A549 treated with dexamethasone at 1 μM for 4 hours (cell line): ENCODE measurements at places on chromosomes 16 and 17. TPM values are rescaled to one million over a fixed set of nuclear protein-coding genes. Genes with fewer than 3 reads are reported as not detected.

Gene SGCA
- 0.54 to 2.3 TPM (median 1.2 TPM) in 5 replicates for total RNA-seq

Gene KLHDC4
- 40.1 to 54.0 TPM (median 50.9 TPM) in 5 replicates for total RNA-seq

Gene CES3
- 2.0 to 3.0 TPM (median 2.6 TPM) in 5 replicates for total RNA-seq

Gene IRX3
- total RNA-seq, result 5.2 to 8.1 TPM (median 7.0 TPM) in 5 replicates

Gene AMDHD2
- 14.7 to 22.9 TPM (median 19.9 TPM) in 5 replicates for total RNA-seq
